ENCODE measurements at places on chromosomes 3 and 15.

GRCh38 chr15:50110285-50110684 lies 8.7 kb downstream of the ATP8B4 start:
- no peak for DNase-seq

DNA sequence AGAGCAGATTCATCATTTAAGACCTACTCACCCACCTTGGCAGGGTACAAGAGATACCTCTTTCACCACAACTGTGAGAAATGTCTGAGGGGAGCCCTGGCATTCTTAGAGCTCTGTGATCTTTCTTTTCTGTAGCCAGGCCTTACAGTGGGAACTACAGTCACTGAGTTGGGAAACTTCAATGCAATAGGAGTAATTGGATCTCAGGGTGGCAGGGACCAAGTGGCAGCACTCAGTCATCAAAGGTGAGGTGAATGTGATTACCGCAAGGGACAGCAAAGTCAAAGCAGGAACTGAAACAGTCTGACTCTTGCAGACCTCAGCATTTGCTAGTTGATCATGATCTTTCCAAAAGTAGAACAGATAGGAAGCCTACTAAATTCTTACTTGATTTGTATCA lies 7.2 kb upstream of the MCF2L2 start:
- no peak for DNase-seq

DNA sequence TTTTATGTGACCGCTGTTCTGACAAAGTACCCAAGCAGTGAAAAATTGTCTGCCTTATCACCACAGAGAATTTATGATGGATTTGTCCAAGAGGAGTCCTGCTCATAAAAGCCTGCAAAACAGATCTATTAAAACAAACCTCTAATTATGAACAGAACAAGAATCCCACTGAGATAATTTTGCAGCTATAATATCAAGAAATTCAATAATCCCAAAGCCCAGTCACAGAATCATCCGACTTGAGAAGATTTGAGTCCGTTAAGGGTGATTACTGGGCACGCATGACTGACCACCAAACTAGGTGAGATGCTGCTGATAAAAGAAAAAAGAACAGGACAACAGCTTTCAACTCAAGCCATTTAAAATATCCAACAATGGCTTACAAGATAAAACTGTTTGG lies 231.0 kb upstream of the WNT5A start:
- DNase-seq: no peak

DNA sequence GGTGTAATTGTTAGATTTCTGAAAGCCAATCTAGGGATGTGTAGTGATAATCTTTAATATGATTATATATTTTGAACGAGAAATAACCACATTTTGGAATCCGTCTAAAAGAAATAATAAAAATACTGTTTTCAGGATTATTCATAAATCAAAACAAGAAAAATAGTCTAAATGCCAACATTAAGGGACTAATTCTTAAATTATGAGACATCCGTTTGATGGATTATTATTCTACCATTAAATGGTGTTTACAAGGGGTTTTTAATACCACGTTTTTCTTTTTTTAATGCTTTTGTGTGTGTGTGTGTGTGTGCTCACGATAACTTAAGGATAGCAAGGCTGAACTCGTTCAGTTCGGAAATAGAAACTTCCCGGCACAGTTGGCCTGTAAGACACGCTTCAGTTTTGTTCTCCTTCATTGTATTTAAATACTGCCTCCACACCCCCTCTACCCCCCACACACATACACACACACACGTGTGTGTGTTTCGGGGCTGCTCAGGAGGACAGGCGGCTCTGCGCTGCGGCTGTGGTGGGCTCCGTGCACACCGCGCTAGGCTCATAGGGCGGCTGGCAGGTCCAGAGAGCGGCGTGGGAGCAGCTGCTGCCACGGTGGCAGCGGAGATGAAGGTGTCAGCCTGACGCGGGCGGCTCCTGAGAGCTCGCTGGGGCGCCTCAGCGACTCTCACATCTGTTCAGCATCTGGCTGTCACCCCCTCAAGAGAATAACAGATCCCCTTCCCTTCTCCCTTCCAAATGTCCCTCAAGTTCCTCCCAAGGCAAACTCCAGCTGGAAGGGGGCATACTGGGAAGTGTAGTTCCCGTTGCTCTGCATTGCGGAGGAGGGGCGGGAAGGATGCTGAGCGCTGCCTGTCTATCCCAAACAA lies 23.0 kb upstream of the ANP32A start:
- DNase-seq: no peak

DNA sequence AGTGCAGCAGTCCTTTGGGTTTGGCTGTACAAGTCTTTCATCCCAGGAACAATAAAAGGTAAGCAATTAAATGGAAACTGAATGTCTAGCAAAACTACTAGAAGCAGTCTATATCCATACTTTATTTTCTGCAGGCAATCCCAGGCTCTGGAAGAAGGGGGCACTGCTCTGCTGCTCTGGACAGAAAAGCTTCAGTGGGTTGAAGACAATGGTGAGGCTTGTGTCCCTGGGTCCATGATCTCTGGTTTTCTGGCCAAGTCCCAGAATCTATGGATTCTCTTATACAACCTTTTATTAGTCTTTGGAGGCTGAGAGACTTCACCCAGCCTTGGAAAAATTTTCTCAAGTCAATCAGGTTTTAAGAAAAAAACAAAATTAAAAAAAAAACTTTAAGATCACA lies 35.6 kb downstream of the SCAP start:
- no peak for DNase-seq

DNA sequence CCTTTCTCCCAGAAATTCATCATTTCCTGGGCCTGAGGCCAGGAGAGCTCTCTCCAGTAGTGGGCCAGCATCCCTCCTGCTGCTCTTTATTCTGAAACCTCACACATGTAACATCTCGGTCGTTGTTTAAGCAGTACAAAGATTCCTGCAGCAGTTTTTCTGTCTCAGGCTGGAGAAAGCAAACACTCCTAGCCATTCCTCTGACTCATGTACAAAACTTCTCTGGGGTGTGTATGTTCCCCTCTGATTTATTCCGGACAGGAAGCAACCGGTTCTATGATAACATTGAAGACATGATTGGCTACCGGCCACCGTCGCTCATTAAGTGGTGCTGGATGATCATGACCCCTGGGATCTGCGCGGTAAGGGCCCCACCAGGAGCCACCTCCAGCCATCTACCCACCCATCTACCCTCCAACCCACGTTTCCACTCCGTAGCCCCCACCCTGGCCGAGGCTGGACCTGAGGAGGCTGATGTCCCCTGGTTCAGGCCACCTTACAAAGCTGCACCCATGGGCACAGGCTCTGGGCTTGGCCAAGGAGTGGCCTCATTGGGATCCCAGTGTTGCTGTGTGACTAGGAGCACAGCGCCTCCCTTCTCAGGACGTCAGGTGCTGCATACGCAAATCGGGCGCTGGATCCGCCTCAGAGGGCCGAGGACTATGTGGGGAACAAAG lies 58.6 kb upstream of the SLC6A1 start:
- no peak for DNase-seq

GRCh38 chr15:58627046-58627445 lies 122.5 kb downstream of the ADAM10 start:
- no peak for DNase-seq

DNA sequence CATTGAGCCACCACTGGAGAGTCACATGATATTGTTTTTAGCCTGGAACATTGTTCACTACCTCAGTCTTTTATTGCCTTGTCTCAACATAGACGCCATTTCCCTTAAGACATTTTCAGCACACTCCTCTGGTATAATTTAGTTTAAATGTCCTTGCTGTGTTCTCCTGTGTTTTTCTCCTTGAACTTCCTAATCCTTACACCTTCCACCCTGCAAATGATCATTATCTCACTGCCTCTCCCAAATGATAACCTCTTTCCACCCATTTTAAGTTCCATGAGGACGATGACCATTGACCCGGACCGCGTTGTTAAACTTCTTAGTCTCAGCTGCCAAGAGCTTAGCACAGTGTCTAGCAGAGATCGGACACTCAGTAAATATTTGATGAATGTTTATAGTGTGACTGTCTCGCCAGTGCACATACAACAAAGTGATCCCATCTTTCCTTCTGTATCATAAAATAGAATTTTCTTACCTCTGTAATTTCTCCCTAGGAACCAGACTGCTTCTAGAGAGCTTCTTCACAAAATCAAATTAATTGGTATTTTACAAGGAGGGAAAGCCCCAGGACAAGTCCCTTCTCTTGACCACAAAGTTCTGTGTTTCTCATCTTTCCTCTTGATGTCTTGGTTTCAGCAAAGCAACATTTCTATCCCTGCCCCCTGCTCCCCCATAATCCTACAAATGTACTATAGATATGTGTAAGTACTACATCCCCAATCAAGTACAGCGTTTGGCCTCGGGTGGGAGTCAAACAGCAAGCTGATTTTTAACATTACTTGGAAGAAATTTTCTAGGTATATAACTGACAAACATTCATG lies 429.6 kb downstream of the LPP start:
- DNase-seq: no peak

DNA sequence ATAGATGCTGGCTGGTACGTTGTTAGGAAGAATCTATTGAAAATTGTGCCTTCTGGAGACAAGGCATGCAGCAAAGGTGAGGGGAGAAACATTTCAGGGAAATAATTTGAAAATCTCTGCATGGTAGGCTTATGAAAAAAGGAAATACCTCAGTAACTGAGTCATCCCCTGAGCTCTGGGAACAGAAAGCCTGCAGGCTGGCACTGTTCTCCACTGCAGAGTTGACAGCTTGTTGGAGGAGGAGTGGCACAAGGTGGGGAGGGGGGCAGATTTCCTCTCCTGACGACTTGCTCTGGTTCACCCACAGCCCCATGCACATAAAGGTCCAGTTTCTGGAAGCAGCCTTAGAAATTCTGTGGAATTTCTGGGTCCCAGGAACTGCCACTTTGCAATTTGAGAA lies 179.4 kb downstream of the ABHD5 start:
- no peak for DNase-seq

DNA sequence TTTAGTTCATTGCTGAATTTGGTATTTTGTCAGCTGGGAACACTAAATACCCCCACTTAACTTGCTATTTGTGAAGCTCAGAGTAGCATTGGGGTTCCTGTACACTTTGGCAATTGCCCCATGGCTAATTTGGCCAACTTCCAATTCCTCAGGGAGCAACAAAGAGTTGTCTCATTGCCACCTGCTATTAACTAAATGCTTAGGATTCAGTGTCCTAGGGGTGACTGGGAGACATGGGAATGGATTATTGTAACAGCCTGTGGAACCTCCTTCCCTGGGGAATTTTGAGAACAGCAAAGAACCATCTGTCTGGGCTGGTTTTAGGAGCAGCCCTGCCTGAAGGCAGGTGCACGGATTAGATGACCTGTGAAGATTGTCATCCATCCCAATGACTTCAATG lies 437.4 kb upstream of the TPRG1 start:
- no peak for DNase-seq

GRCh38 chr15:77697893-77698292 lies 65.2 kb upstream of the LINGO1 start:
- DNase-seq: no peak

- DNase-seq: no peak
These were observed 1235.5 kb downstream of the ROBO2 start for GRCh38 chr3:78275420-78275852.

GRCh38 chr15:51450001-51450400 lies 108.5 kb downstream of the GLDN start:
- DNase-seq: no peak

DNA sequence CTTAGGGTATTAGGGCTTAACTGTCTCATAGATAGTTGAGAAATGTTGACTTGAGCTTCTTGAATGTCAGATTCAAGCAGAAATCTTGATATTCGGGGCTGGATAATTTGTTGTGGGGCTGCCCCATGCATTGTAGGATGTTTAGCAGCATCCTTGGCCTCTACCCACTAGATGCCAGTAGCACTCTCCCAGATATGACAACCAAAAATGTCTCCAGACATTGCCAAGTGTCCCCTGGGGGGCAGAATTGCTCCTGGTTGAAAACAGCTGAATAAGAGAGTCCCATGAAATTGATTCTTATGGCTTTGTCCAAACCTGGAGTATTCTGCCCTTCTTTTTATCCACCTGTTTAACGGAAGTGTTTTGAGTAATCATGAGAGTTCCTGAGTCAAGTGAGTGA lies 15.9 kb upstream of the LCMT2 start:
- no peak for DNase-seq

- no peak for DNase-seq
These were observed 81.7 kb downstream of the BTD start for GRCh38 chr3:15683253-15683652.

GRCh38 chr3:173750095-173750494 lies 352.6 kb downstream of the NLGN1 start:
- DNase-seq: no peak

DNA sequence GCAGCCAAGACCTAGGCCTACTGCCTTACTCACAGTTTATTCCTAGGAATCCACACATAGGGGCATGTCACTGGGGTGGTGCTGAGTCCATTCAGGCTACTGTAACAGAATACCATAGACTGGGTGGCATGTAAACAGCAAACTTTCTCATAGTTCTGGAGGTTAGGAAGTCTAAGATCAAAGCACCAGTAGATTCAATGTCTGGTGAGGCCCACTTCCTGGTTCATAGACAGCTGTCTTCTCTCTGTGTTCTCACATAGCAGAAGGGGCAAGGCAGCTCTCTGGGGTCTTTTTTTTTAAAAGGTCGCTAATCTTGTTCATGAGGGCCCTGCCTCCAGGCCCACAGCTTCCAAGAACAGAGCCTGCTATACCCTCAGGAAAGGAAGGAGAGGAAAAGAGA lies 113.9 kb upstream of the MANF start:
- no peak for DNase-seq

GRCh38 chr15:70283511-70283910 lies 185.8 kb upstream of the TLE3 start:
- no peak for DNase-seq

DNA sequence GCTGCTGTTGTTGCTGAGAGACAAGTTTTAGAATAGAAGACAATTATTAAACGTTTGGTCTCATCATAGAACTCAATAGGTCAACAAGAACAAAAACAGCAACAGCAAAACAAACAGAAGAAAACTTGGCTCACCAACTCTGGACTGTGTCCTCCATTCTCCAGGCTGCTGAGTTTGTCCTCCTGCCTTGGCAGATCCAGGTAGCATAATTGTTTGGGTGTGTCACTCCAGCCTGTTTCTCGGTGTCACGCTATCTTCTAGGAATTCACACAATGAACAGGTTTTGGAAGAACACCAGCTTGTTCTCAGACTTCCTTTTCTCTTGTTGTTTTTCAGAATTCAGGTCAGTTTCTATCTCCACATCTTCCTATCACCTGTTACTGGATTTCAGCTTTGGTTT lies 34.7 kb downstream of the ARRDC4 start:
- no peak for DNase-seq

GRCh38 chr3:58151637-58152036 lies 59.1 kb downstream of the DNASE1L3 start:
- DNase-seq: no peak

GRCh38 chr3:125045965-125046364 lies 9.8 kb downstream of the HEG1 start:
- no peak for DNase-seq

Data from GDM1 (cell line).